ENCODE measurements at places on chromosomes 16 and 17.

DNA sequence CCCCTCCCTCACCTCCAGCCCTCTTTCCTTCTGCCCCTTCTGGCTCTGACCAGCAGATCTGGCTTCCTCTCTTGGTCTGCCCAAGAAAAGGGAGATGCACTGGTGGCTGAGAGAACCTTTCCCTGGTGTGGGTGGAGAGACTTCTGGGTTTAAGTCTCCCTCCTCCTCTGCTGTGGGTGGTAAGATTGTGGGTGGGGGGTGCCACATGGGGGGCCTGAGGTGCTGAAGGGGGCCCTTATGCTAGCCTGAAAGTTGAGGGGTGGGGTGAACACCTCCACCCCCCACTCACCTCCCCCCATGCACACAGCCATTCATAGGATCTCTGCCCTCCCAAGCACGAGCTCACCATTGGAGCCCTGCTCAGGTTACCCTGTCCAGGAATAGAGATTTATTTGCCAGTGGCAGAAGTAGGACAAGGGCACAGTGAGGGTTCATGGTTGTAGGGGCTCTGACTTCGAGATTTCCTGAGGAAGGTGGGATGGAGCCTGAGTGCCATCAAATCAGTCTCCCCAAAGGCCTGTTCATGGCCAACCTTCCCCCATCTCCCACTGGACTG lies 1.7 kb upstream of the STAC2 start:
- no peak for DNase-seq

DNA sequence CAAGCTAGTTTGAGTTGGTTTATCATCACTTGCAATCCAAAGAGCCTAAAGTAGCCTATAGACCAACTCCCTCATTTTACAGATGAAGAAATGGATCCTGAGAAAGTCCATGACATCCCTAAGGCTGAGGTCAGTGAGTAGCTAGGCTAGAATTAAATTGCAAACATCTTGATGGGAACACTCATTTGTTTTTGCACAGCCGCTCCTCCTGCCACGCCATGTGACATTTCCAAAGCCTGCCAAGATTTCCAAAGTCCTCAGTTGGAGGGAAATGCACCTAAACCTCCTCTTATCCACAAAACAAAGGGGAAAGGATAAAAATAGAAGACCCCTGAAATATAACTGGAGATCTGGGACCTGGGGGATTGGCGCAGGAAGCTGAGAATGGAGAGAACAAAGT lies 15.0 kb downstream of the TMEM92 start:
- DNase-seq: no peak

DNA sequence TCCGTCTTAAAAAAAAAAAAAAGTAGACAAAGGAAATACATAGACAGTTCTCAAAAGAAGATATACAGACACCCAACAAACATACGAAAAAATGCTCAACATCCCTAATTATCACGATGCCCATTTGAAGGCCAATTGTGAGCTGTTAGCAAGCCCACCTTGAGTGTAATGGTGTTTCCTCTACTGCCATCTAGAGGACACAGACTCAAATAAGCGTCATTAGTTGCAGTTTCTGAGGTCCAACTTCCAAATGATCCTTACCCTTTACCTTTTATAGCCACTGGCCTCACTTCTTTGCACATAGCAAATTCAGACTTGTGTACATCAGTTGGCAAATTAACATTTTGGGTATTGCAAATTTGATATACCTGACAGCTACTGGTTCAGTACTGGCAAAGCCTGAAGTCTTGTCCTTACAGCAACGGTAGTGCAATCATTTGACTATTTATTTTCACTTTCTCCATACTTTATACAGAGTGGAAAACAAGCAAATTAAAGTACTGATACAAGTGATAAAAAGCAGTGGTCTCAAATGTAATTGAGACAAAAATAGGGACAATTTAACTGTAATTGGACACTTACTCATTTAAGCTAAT lies 536.3 kb upstream of the EEF2KMT start:
- DNase-seq: no peak

DNA sequence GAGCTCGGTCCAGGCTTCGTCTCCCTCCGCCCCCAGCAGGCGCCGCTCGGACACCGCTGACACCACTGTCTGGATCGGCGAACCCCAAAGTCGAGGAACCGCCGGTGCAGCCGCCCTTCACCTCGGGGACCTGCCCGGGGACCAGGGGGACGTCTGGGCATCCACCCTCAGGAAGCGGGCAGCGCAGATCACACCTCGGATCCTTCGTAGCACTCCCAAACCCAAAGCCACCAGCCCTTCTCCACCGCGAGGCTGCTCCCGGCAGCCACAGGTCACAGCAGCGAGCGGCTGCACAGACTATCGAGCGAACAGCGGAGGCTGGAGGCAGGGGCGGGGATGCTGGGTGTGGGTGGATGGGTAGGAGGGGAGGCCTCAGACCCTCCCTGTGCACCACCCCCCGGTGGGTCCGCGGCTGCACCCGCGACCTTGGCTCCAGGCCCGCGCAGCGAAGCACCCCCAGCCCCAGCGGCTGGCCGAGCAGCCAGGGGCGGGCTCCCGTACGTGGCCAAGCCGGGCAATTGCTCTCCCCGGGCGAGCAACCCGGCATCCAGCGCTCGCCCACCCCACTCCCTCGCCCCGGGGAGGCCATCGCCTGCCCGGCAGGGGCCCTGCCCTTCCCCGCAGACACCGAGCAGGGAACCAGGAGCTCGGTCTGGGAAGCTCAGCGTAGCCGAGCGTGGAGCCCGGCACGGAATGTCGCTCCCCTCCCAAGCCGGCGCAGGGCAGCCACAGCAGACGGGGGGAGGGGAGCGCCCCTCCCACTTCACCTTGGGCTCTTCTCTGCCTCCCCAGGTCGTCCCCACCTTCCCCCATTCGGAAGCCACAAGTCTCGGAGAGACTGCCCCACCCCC lies 1.0 kb downstream of the SDK2 start:
- no peak for DNase-seq

GRCh38 chr17:16406742-16407674 lies 8.4 kb upstream of the TRPV2 start:
- no peak for DNase-seq

DNA sequence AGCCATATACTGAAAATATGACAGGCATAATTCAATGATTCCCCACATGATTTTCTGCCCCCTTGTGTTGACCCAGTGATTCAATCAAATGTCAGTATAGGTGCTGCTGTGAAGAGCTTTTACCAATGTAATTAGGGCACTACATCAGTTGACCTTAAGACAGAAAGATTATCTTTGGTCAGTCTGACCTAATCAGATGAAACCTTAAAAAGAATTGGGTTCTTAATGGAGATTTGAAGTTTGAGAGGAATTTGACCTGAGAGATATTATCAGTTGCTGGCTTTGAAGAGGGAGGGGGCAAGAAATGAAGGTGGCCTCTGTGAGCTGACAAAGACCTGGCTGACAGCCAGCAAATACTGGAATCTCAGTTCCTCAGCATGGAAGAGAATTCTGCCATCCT lies 358.7 kb upstream of the CA10 start:
- no peak for DNase-seq

DNA sequence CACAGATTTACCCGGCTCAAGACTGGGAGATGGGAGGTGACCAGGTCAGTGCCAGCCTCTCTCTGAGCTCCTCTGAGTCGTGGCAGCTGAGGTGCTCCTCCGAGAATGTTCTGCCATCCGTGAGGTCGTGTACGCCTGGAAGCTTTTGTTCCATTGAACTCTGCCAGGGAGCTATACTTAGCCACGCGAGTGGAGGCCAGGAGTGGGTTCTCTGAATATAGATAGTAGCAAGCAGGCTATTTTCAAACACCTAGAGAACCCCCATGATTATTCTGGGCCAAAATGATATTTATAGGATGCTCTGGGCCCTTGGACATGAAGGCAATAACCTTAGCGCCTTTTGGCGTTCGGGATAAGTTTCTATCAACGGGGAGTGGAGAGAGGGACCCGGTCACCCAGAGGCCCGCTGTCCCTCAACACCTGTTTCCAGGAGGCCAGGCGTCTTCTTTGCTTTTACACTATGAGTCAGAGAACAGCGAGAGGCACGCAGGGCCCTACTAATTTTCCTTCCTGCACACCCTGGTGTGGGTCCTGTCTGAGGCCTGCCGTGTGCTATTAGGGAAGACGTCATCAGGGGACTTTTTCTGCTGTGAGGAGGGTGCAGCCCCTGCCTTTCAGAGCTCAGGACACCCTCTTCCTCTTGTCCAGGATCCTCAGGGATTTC lies 11.0 kb upstream of the MVD start:
- no peak for DNase-seq

- peak; percentile 89 for DNase-seq
Measured at GRCh38 chr16:85327731-85328675, 215.7 kb upstream of the CIBAR2 start.

- no peak for DNase-seq
Measured at GRCh38 chr16:58265480-58266052, 29.3 kb downstream of the PRSS54 start.

GRCh38 chr17:40345161-40345993 lies 19.2 kb downstream of the GJD3 start:
- no peak for DNase-seq

DNA sequence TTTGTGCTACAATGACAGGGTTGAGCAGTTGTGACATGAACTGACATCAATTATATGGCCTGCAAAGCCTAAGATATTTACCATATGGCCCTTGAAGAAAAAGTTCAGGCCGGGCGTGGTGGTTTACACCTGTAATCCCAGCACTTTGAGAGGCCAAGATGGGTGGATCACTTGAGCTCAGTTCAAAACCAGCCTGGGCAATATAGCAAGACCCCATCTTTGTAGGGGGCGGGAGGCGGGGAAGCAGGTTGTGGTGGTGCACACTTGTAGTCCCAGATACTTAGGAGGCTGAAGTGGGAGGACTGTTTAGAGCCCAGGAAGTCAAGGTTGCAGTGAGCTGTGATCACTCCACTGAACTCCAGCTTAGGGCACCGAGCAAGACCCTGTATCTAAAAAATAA lies 48.3 kb downstream of the STH start:
- DNase-seq: no peak

GRCh38 chr16:19843371-19843770 lies 41.3 kb downstream of the GPRC5B start:
- DNase-seq: no peak

- DNase-seq: no peak
Measured at GRCh38 chr17:50265212-50265611, 9.1 kb upstream of the TMEM92 start.

DNA sequence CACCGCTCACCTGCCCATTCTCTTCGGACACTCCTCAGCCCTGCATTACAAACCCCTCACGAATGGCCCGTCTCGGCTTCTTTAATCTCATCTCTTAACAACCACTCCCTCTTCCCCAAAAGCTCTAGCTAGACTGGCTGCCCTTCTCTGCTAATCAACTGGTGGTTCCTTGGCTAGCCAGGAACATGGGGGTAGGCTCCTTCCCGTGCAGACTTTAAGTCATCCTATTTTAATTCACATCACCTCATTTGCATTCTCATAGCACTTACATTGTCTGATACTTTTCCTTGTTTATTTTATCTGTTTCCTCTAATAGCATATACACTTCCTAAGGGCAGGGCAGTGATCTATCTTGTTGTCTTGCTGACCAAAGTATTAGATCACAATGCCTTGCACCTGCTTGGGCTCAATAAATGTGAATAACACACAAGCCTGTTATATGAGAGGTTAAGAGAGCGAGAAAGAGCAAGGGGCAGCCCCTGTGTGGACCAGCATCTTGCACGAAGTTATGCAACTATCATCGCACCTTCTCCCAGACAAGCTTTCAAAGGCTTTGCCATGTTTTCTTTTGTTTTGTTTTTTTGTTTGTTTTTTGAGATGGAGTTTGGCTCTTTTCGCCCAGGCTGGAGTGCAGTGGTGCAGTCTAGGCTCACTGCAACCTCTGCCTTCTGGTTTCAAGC lies 9.8 kb downstream of the TP53 start:
- DNase-seq: no peak

GRCh38 chr17:27666831-27667560 lies 36.0 kb downstream of the LGALS9 start:
- DNase-seq: no peak

DNA sequence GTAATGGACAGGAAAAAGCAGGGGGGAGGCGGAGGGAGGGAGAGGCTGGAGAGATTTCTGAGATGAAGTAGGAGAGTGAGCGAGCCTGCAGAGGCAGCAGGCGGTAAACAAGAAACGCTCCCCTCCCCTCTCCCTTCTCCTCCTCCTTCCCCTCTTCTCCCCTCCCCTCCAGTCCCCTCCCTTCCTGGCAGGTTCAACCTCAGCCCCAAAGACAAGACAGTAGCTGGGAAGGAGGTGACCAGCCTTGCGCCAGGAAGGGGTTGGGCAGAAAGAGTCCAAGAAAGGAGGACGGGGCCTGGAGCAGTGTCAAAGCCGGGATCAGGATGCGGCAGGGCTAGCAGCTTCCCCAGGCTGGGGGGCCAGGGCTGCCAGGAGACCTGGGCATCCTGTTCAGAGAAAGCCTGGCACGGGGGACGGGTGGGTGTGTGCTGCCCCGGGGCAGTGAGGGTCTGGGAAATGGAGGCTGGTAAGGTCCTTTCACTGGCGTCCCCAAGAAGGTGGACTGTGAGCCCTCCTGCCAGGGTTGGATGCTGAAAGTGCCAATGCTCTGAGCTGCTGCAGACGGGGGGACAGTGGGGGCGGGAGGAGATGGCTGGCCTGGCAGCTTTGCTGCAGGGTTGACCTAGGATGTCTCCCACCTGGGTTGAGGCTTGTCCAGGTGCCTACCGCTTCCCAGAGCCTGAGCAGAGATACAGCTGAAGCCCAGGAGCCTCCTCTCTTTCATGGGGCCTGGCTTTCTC lies 261.6 kb upstream of the TNRC6C start:
- no peak for DNase-seq

DNA sequence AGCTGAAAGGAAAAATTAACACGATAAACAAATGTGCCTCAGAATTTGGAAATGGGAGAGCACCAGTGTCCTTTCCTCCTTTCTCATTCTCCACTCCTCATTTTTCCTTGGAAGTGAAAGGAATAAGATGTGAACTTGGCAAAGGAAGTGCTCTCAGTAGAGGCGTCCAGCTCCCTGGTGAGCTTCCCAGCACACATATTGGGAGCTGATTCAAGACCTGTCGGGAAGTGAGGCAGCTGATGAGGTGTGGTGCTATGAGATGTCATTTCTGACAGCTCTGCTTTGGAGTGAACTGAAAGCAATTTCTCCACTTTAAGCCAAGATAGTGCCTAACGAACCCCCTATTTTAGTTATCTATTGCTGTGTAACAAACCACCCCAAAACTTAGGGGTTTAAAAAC lies 238.5 kb upstream of the IRX3 start:
- no peak for DNase-seq

DNA sequence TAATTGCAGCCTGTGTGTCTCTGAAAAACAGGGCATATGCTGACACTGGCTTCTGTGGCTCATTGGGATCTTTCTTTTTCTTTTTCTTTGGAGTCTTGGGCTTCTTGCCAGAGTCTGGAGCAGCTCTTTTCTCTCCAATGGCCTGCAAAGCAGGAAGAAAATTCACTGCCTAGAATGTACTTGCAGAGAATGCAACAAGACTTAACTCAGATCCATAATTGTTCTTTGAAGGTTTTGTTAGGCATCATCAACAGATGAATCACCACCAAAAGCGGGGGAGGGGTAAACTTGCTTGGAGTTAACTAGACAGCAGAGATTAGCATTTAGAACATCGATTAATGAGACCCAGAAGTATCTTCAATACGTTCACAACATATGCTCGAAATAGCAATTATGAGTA lies 100.9 kb downstream of the TOX3 start:
- no peak for DNase-seq

DNA sequence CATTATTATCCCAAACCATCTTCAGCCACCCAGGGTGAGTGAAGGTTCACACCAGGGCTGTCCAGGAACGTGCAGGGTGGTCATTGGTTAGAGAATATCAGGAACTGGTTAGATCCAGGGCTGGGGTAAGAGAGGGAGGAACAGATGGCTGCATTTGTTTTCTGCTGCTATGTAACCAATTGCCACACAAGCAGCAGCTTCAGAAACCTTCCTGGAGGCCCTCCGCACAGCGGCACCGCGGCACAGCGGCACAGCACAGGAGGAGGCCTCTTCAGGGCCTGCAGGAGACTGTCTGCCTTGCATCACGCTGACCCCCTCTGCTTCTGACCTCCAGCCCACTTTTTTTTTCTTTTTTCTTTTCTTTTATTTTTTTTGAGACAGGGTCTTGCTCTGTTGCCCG lies 86.1 kb downstream of the KCNJ12 start:
- no peak for DNase-seq
